ENCODE measurements at places on chromosomes 6 and 20. TPM values are rescaled to one million over a fixed set of nuclear protein-coding genes. Genes with fewer than 3 reads are reported as not detected.

Gene SNX5
- 228 TPM for total RNA-seq

Gene ADGRF4
- total RNA-seq: 15.7 TPM

Gene TFAP2C
- 13.4 TPM for total RNA-seq

Gene KIAA1586
- 4.9 TPM for total RNA-seq

Gene FAM83B
- not detected for total RNA-seq

Gene MOCS3
- total RNA-seq: 5.7 TPM

Gene ENPP1
- total RNA-seq: 1.3 TPM

Gene CLIC1
- 471 TPM for total RNA-seq

Gene CD109
- total RNA-seq: 68.4 TPM

Gene BPIFB1
- total RNA-seq: 0.17 TPM

Gene BACH2
- total RNA-seq: 0.42 TPM

Gene FAM209A
- total RNA-seq: 0.28 TPM

Gene PRPF6
- 55.6 TPM for total RNA-seq

Gene STK35
- total RNA-seq: 12.1 TPM

Gene JPH2
- total RNA-seq: 4.9 TPM

Gene LAMA2
- 0.30 TPM for total RNA-seq

Gene C4A
- 1.4 TPM for total RNA-seq

Gene BANF2
- total RNA-seq: not detected

Gene ZBTB9
- 12.5 TPM for total RNA-seq

Gene LPIN3
- total RNA-seq: 14.3 TPM

Gene CASS4
- total RNA-seq: not detected

Gene ELOVL4
- 1.6 TPM for total RNA-seq

Gene MEI4
- not detected for total RNA-seq

Gene CHRNA4
- 0.38 TPM for total RNA-seq

Gene RNF39
- total RNA-seq: not detected

Gene SERINC1
- 85.1 TPM for total RNA-seq

Gene B3GALT4
- 0.56 TPM for total RNA-seq

Gene PSORS1C2
- total RNA-seq: not detected

Gene HLA-DOA
- not detected for total RNA-seq
